ENCODE measurements at places on chromosomes 2 and 18. TPM values are rescaled to one million over a fixed set of nuclear protein-coding genes. Genes with fewer than 3 reads are reported as not detected.
A peak's percentile ranks its signal among the peaks of the same experiment; 100 is the strongest.

- H3K27ac ChIP-seq: no peak overlapping the region
- H3K36me3 ChIP-seq: no peaks in the 10 kb centered on the region
- no peaks in the 10 kb centered on the region for H3K27me3 ChIP-seq
- DNase-seq: no peak
Measured at GRCh38 chr2:17171446-17172049, 346.7 kb downstream of the RAD51AP2 start.

MYL1 gene
- total RNA-seq: not detected

DNA sequence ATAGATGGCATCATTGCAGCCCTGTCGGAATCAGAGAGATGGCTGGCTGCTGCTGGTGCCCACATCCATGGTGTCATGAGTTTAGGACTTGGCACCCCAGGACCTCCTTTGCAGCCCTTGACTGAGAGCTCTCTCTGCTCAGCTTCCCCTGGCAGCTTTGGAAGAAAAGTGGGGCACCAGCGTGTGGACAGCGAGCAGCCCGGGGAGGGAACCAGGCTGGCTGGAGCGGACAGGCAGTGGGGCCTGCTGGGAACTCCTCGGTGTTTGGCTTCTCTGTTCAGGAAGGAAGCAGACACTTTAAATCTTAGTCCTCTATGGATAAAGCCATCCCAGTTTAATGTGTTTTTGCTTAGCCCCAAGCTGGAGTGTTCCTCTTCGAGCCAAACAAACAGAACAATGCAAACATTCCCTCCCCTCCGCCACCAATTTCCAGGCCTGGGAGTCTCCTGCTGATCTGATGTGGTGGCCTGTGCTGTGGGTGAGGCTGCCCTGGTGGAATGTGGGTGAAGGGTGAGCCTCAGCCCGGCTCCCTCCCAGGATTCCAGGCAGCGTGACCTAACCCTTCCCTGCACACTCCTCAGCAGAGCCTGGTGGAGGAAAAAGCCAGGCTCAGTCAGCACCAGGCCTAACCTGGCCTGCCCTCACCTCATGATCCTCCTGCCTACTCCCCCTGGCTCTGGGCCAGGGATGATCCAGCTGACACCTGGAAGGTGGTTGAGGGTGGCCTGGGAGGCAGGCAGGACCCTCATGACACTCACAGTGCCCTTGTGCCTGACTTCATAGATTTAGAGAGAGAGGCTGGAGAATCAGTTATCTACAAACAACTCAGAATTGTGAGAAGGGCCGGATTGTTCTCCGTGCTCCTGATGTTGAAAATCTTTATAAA is 21.6 kb upstream of the ITGB6 start:
- H3K27me3 ChIP-seq: no peaks in the 10 kb centered on the region
- no peaks in the 10 kb centered on the region for H3K4me1 ChIP-seq

GRCh38 chr18:54957996-54958395 is 1.3 kb downstream of the CCDC68 start:
- DNase-seq: no peak
- H3K4me1 ChIP-seq: no peaks in the 10 kb centered on the region
- H3K4me3 ChIP-seq: no peak overlapping the region

DNA sequence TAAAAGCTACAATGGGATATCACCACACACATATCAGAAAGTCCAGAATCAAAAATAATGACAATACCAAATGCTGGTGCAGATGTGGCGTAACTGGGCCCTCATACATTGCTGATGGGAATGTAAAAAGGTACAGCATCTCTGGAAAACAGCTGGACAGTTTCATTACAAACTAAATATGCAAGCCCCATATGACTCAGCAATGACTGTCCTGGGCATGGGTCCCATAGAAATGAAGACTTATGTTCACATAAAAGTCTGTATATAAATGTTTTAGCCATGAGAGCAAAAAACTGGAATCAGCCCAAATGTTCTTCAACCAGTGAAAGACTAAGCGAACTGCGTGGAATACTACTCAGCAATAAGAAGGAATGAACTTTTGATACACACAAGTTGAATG is 56.7 kb downstream of the ALPK2 start:
- no peaks in the 10 kb centered on the region for H3K27me3 ChIP-seq
- H3K36me3 ChIP-seq: no peaks in the 10 kb centered on the region
- no peaks in the 10 kb centered on the region for H3K4me1 ChIP-seq
- H3K27ac ChIP-seq: no peak overlapping the region
- no peak overlapping the region for H3K4me3 ChIP-seq
- no peak for DNase-seq

GRCh38 chr2:100163605-100164004 is 21.2 kb upstream of the AFF3 start:
- no peaks in the 10 kb centered on the region for H3K27me3 ChIP-seq
- H3K27ac ChIP-seq: no peak overlapping the region
- H3K36me3 ChIP-seq: no peaks in the 10 kb centered on the region
- H3K4me1 ChIP-seq: no peaks in the 10 kb centered on the region

KCNK3 gene
- total RNA-seq: not detected

GRCh38 chr18:53152476-53152875 is 812.5 kb downstream of the DCC start:
- H3K27me3 ChIP-seq: no peaks in the 10 kb centered on the region
- no peaks in the 10 kb centered on the region for H3K4me1 ChIP-seq
- H3K36me3 ChIP-seq: no peaks in the 10 kb centered on the region
- H3K4me3 ChIP-seq: no peak overlapping the region

DNA sequence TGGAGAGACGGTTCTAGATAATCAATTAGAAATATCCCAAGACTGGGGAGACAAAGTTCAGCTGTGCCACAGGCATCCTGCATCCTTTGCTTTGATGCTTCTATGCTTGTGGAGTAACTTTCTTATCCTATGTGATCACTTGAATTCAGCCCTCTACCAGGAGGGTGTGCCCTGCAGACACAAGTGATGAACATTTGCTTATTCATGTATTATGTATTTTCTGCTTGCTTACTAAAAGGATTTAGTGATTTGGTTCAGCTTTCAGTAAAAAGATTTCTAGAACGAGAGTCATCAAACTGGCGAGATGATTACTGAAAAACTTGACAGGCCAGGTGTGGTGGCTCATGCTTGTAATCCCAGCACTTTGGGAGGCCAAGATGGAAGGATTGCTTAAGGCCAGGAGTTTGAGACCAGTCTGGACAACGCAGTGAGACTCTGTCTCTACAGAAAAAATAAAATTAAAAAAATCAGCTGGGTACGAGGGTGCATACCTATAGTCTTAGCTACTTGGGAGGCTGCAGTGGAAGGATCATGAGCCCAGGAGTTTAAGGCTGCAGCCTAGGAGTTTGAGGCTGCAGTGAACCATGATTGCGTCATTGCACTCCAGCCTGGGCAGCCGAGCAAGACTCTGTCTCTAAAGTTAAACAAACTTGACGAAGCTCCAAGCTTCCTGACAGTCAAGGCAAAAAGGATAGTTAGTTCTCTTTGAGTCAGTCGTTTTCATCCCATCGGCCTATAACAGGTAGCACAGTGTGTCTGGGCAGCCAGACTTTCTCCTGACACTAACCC is 13.3 kb downstream of the HK2 start:
- H3K4me3 ChIP-seq: no peak overlapping the region
- H3K4me1 ChIP-seq: peaks cover 41% of the 10 kb centered on the region
- no peak for DNase-seq
- H3K27me3 ChIP-seq: no peaks in the 10 kb centered on the region
- H3K27ac ChIP-seq: peak overlapping the region; percentile 54

ITGB6 gene
- not detected for total RNA-seq

DNA sequence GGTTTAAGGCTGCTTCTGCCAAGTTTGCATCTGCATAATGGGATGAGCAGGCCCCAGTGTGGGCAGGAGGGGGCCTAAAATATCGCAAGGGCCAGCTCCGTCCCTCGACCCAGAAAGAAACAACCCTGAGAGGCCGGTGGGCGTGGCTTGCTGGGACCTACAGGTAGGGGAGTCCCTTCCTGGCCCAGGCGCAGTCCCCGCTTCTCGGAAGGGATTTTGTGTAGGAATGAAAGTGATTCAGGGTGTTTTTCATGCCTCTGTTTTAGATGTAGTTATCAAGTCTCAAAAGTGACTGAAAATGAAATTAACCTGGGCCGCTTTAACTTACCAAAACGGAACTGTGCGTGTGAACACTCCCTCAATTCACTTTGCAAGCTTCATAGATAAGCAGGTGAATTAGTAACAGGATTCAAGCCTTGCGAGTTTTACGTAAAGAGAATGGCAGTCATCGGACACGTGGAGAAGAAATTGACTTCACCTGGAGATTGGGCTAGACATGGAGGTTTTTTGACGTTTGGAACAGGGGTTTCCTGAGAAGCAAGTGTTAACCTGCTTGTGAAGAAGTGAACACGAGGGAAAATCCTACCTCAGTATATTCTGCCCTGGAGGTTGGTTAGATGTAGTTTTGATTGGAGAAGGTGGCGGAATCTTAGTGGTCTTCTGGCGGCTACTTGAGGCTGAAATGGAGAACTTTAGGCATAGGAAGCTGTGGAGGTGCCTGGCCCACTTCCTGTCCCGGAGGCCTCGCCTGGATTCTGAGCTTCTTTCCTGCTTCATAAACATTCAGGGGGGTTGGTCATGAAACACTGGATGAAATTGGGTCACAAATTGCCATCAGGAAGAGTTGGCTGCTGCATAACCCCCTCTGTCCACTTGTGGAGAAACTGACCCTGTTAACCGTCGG is 1.7 kb downstream of the NCK2 start:
- H3K4me3 ChIP-seq: peak overlapping the region; percentile 94
- H3K36me3 ChIP-seq: peaks cover 5% of the 10 kb centered on the region
- no peaks in the 10 kb centered on the region for H3K27me3 ChIP-seq
- peak; percentile 61 for DNase-seq
- H3K27ac ChIP-seq: peak overlapping the region; percentile 89
- peaks cover 53% of the 10 kb centered on the region for H3K4me1 ChIP-seq

DNA sequence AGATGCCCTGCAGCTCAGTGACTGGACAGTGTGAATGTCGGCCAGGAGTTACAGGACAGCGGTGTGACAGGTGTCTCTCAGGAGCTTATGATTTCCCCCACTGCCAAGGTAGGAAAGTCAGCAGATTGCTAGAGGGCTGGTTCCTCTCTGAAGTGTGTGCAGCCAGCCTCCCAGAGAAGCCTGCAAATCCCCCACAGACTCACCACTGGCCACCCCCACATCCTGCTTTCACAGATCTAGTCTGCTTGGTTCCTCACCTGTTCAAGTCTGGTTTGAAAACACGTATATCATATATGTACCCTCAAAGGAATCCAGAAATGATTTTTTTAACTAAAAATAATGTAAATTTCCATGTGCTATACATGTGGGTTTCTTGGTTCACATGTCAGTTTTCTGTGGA is 121.1 kb downstream of the LAMA3 start:
- no peaks in the 10 kb centered on the region for H3K27me3 ChIP-seq
- peaks cover 6% of the 10 kb centered on the region for H3K4me1 ChIP-seq
- DNase-seq: peak; percentile 46
- H3K27ac ChIP-seq: no peak overlapping the region

TWIST2 gene
- total RNA-seq: not detected

- H3K4me3 ChIP-seq: no peak overlapping the region
- H3K27me3 ChIP-seq: no peaks in the 10 kb centered on the region
- no peaks in the 10 kb centered on the region for H3K4me1 ChIP-seq
Measured at GRCh38 chr2:66545258-66545657, 110.3 kb downstream of the MEIS1 start.

- H3K27ac ChIP-seq: no peak overlapping the region
- no peaks in the 10 kb centered on the region for H3K4me1 ChIP-seq
- H3K36me3 ChIP-seq: no peaks in the 10 kb centered on the region
- H3K4me3 ChIP-seq: no peak overlapping the region
- DNase-seq: no peak
Measured at GRCh38 chr2:114609801-114610200, 167.4 kb downstream of the DPP10 start.

DNA sequence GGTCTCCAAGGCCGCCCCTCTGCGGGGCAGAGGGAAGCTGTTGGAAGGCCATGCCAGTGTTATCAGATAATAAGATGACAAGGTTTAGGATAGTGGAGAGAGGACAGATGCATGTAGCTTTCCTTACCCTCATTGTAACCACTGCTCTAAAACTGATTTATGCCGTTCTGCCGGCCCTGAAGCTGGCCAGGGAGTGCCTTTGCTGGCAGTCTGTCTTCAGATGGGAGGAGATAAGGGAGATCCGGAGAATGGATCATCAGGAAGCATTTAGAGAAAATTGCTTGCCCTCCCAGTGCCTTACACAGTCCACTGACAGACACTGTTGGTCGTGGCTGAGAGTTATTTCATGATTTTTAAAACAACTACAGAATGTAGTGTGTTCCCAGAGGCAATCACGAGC is 35.4 kb upstream of the MYO3B start:
- H3K27me3 ChIP-seq: no peaks in the 10 kb centered on the region
- no peaks in the 10 kb centered on the region for H3K4me1 ChIP-seq
- no peaks in the 10 kb centered on the region for H3K36me3 ChIP-seq
- DNase-seq: no peak
- H3K27ac ChIP-seq: no peak overlapping the region

IKZF2 gene
- total RNA-seq: 7.3 TPM

- no peak for DNase-seq
- no peaks in the 10 kb centered on the region for H3K36me3 ChIP-seq
- H3K4me3 ChIP-seq: no peak overlapping the region
- no peak overlapping the region for H3K27ac ChIP-seq
Measured at GRCh38 chr2:168220965-168221819, 26.2 kb downstream of the STK39 start.

FAM110C gene
- total RNA-seq: 0.11 TPM

Measured in naive thymus-derived CD4-positive, alpha-beta T cell (primary cell).